ENCODE measurements at places on chromosomes 1 and 21.

GRCh38 chr21:46483300-46484295, 24.9 kb downstream of the DIP2A start:
- no peak for DNase-seq

DNA sequence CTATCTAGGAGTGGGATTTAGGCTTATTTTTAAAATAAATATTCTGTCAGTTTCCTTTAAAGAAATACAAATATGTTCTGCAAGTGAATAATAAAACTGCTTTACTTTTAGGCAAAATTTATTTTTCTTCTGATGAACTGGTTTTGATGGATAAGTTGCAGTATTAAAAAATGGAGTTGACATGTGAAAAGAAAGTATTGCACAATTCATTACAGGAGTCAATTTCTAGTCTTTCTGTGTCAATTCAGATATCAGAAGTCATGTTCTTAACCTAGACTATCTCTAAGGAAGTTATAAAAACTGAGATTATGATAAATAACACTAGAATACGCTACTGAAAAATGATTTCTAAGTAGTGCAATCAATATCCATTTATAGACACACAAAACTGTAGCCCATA, 270.2 kb upstream of the TMPRSS15 start:
- DNase-seq, result no peak

DNA sequence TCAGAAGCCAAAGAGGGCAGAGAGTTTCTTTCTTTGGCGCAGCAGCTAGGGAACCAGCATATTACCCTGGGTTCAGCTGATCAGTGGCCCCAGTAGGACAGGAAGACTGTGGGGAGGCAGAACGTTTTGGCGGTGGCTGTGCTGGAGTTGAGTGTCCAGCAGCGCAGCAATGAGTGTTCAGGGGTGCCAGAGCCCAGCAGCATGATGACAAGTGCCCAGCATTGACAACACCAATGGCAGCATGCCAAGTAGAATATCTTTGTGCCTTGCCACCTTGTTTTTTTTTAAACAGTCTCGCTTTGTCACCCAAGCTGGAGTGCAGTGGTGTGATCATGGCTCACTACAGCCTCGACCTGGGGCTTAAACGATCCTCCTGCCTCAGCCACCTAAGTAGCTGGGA, 106.7 kb upstream of the CDC42BPA start:
- no peak for DNase-seq

DNA sequence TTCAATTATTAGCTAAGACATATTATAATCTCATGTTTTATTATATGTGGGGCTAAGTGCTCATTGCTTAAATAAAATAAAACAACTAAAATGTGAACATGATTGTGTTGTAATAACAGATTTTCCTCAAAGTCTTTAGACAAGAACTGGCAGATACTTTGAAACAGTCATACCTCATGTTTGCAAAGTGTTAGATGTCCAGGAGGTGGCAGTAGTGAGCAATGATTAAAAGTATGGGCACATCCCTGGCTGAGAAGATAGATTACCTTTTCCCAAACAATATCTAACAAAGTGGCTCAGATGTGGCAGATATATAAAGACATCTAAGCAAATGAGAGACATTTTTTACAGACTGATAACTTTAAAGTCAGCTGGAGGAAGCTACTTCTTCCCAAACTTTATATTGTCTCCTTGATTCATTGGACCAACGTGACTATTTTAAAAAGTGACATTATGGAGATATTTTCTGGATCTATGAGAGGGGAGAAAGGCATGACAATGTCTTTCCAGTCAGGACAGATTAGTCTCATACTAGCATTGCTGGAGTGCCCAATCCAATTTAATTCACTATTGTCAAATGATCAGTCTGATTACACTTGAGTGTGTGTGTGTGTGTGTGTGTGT, 269.8 kb downstream of the S1PR1 start:
- no peak for DNase-seq

DNA sequence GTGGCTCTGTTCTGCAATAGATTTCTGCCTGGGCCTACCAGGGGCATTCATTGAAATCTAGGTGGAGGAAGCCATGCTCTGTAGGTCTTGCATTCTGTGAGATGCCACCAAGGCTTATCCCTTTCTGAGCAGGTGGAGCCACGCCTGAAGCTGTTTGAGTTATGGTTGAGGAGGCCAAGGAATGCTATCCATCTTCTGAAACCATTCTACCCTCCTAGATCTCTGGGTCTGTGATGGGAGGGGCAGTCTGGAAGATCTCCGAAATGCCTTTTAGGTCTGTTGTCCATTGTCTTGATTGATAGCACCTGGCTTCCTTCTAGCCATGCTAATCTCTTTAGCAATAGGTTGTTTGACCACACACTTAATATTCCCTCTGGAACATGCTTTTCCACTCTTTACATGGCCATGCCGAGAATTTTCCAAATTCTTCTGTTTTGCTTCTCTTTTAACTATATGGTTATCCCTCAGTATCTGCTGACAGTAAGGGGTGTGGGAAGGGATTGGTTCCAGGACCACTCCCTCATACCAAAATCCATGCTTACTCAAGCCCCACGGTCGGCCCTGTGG, 45.2 kb downstream of the AK4 start:
- no peak for DNase-seq

Data from stimulated activated CD8-positive, alpha-beta memory T cell treated with anti-CD3 and anti-CD28 coated beads, Interleukin-4, amount 100 ng/mL, for 1 hour (primary cell).